MV-4-11 (cell line): ENCODE measurements at places on chromosomes 5 and 9.

DNA sequence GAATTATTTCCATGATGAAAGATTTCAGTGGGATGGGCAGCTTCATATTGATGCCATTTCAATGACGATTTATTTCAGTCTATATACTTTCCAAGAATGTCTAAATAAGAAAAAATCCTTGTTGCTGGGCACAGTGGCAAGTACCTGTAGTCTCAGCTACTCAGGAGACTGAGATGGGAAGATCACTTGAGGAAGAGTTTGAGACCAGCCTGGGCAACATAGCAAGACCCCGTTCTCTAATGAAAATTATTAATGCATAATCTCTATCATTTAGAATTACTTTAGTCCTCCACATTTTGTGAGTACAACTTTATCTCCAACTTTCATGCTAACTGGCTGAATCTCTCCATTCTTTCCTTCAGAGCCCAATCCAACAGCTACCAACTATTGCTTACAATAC, 52.5 kb downstream of the PTBP3 start:
- no peak for DNase-seq

DNA sequence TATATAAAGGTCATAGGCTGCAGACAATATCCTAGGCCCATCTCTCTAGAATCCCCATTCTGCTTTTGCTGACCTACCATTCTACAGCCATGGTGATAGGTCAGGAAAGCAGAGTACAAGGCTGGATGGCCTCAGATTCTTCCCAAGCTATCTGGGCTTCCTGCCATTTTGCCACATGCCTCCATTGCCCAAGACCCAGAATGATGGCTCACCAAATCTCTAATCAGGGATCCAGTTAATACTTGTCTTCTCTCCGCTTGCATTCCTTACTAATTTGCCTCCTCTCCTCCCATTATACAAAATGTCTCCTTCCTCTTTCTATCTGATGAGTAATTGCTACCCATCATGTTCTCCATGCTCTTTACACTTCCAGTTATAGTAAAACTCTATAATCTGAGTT, 22.7 kb upstream of the NDUFS4 start:
- DNase-seq = peak; percentile 16

- DNase-seq = no peak
These were observed 105.3 kb upstream of the PIK3R1 start for GRCh38 chr5:68110264-68110663.

- DNase-seq = no peak
These were observed 108.4 kb downstream of the ENTREP1 start for GRCh38 chr9:69433392-69433791.

DNA sequence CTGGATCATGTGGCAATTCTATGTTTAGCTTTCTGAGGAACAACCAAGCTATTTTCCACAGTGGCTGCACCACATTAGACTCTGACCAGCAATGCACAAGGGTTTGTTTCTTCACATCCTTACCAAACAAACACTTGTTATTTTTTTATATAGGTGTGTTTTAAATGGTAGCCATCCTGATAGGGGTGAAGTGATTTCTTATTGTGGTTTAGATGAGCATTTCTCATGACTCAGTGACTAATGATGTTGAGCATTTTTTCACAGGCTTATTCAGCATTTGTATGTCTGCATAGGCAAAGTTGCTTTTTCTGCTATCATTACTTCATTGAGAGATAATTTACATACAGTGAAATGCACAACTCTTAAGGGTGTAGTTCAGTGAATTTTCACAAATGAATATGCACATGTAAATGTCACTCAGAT, 36.0 kb downstream of the ANKRD33B start:
- DNase-seq = no peak

GRCh38 chr9:130983970-130984369, 25.0 kb upstream of the LAMC3 start:
- DNase-seq = no peak

- DNase-seq = no peak
These were observed 95.8 kb upstream of the LMX1B start for GRCh38 chr9:126517833-126518356.

GRCh38 chr5:145697251-145697990, 137.7 kb downstream of the PRELID2 start:
- peak; percentile 59 for DNase-seq

GRCh38 chr9:16623989-16624743, 246.3 kb downstream of the BNC2 start:
- no peak for DNase-seq
